Natural killer cell (primary cell): ENCODE measurements at places on chromosomes 1 and 21. TPM values are rescaled to one million over a fixed set of nuclear protein-coding genes. Genes with fewer than 3 reads are reported as not detected.

- no peaks in the 10 kb centered on the region for H3K4me1 ChIP-seq
- H3K4me3 ChIP-seq: no peak overlapping the region
- H3K36me3 ChIP-seq: no peaks in the 10 kb centered on the region
- no peaks in the 10 kb centered on the region for H3K27me3 ChIP-seq
- DNase-seq: no peak
Measured at GRCh38 chr1:231958448-231958847, 331.9 kb downstream of the DISC1 start.

DNA sequence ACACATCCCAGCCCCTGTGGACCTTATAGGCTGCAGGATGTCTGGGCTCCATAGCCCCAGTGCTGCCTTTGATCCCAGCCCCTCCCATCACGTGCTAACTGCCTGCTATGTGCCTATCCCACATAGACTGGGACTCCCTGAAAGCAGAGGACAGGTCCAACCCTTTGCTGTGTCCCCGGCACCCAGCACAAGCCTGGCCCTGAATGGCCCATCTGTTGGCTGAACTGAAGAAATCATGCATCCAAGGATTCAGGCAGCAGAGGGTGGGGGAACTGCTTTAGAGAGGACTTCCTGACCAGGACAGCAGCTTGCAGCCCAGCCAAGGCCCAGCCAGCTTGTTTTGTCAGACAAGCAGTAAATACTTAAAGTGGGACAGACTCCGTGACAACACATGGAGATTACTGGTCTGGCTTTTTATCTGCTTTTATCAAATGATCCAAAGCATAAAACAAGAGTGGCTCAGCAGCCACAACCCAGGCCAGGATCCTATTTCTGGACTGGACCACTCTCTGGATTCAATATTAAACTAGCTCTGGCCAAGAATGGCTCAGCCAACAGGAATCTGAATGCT is 69.3 kb downstream of the GLIS1 start:
- no peaks in the 10 kb centered on the region for H3K4me1 ChIP-seq
- DNase-seq: no peak
- no peak overlapping the region for H3K27ac ChIP-seq

GRCh38 chr21:35868005-35868868 is 192.1 kb downstream of the SETD4 start:
- no peak overlapping the region for H3K27ac ChIP-seq
- H3K27me3 ChIP-seq: no peaks in the 10 kb centered on the region
- H3K4me1 ChIP-seq: no peaks in the 10 kb centered on the region

GRCh38 chr1:235648407-235648907 is 1.1 kb downstream of the GNG4 start:
- DNase-seq: no peak
- H3K27ac ChIP-seq: no peak overlapping the region
- no peaks in the 10 kb centered on the region for H3K36me3 ChIP-seq
- H3K4me1 ChIP-seq: peaks cover 23% of the 10 kb centered on the region
- no peak overlapping the region for H3K4me3 ChIP-seq
- peaks cover 32% of the 10 kb centered on the region for H3K27me3 ChIP-seq

DNA sequence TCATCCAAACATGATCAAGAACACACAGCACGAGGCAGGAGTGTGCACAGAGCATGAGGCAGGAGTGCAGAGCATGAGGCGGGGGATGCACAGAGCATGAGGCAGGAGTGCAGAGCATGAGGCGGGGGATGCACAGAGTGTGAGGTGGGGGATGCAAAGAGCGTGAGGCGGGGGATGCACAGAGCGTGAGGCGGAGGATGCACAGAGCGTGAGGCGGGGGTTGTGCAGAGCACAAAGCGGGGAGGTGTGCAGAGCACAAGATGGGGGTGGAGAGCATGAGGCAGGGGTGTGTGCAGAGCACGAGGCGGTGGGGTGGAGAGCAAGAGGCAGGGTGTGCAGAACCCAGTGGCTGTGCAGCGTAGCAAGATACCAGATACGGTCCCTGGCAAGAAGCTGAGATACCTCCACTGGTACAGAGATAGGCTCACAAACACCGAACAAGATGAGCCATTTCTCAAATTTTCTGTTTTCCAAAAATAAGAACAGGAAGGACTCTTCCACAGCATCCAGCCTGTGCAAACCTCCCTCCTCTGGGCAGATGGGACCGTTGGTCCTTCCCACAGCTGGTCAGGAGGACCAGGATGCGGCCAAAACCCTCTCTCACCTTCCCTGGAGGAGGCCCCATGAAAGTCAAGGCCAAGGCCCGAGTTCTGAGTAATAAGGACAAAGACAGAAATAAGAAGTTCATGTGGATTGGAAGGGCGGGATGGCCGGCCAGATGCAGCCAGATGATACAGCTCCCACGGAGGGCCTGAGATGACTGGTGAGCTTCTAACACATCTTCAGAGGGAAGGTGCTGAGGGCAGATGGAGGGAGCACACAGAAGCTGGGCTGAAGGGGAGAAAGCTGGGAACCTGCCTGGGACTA is 12.0 kb downstream of the SPATC1L start:
- H3K4me3 ChIP-seq: no peak overlapping the region
- no peaks in the 10 kb centered on the region for H3K27me3 ChIP-seq
- H3K27ac ChIP-seq: no peak overlapping the region
- H3K36me3 ChIP-seq: no peaks in the 10 kb centered on the region
- H3K4me1 ChIP-seq: peaks cover 3% of the 10 kb centered on the region
- DNase-seq: no peak

GRCh38 chr1:240658312-240658960 is 46.5 kb upstream of the GREM2 start:
- H3K27me3 ChIP-seq: no peaks in the 10 kb centered on the region
- H3K4me1 ChIP-seq: no peaks in the 10 kb centered on the region
- no peaks in the 10 kb centered on the region for H3K36me3 ChIP-seq
- DNase-seq: no peak

DNA sequence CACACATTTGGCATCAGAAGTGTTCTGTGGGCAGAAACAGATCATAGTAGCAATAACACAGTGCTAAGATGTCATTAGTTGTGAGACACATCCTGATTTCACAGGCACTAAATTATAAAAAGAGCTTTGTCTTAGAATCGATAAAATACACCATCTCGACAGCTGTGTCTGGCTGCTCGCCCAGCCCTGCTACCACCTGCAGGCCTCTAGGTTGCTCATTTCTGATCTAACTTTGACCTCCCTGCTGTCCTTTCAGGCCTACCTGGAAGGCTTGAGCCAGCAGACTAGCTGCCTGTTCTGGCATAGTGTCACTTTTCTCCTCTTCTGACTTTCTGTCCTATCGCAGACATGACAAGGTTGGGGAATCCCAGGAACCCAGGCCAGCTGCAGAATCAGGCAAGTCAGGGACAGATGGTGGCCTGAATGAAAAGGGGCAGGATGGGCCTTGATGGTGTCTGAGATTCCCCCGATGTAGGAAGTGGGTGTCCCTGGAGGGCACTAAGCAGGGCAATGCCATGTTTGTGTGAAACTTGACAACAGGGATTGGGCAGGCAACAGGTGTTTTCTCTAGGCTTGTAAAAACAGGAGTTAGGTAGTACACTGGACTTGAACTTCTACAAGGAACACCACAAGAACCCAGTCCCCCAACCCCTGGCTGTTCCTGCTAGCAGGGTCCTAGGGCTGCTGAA is 66.6 kb upstream of the RHOU start:
- no peak overlapping the region for H3K4me3 ChIP-seq
- no peaks in the 10 kb centered on the region for H3K36me3 ChIP-seq
- DNase-seq: no peak
- no peaks in the 10 kb centered on the region for H3K27me3 ChIP-seq

ZNF593OS gene
- total RNA-seq: not detected

C4BPB gene
- total RNA-seq: not detected

SYCP1 gene
- total RNA-seq: not detected
